ENCODE measurements at places on chromosomes 5 and 9. TPM values are rescaled to one million over a fixed set of nuclear protein-coding genes. Genes with fewer than 3 reads are reported as not detected.

Gene CDX1
- 0.69 TPM for polyA plus RNA-seq

Gene SPINK6
- not detected for polyA plus RNA-seq

Gene MARVELD2
- 23.7 TPM for polyA plus RNA-seq

Gene DCP2
- polyA plus RNA-seq: 37.2 TPM

DNA sequence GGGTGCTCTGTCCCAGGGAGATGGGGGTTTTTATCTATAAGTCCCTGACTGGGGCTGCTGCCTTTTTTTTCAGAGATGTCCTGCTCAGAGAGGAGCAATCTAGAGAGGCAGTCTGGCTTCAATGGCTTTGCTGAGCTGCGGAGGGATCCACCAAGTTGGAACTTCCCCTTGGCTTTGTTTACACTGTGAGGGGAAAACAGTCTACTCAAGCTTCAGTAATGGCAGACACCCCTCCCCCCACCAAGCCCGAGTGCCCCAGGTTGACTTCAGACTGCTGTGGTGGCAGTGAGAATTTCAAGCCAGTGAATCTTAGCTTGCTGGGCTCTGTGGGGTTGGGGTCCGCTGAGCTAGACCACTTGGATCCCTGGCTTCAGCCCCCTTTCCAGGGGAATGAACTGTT lies 375.8 kb downstream of the RAB3C start:
- no peak for DNase-seq

DNA sequence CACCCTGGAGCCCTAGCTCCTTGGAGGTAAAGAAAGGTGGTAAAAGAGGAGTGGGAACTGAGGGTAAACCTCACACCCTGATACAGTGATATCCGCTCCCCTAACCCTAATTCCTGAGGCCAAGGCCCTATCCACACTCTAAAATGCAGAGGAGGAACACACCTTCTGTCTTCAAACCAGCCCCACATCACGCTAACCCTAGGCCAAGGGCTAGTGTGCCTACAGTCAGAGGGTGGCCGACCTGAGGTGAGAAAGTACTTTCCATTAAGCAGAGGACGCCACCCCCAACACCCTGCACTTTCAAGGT lies 590 bp downstream of the HDAC3 start:
- no peak for DNase-seq

DNA sequence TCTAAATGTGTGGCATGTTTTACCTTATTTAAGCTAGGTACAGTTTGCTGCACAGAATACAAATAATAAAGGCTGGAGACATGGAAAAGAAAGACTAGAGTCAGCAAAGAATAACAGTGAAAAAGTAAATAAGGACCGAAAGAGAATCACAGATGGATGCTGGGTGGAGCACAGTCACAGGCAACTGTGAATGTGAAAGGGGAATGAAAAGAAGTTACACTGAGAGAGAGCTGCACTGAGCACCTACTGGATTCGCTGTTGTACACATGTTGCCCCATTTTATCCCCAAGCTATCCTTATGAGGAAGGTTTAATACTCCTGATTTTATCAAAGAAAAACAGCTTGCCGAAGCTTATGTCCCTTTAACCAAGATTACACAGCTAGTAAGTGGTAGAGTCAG lies 165.4 kb upstream of the RGMB start:
- no peak for DNase-seq

DNA sequence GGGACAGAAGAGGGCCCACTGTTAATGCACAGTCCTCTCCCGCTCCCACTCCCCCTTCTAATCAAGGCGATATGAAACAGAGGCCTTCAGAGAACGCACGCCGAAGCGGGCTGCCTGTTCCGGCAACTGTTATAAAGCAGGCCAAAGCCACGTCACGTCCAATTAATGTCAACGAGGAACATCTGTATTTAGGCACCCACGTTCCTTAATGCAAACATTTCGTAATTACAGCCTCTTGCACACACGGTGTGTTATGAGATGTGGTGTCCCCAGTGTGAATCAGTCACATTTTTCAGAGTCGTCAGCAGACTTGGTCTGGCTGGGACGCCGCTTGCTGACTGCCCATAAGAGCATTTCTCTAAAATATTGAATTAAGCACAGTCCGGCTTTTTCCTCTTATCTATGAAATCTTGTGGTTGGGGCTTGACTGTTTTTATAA lies 339.0 kb downstream of the NSG2 start:
- DNase-seq: peak; percentile 2

- no peak for DNase-seq
These were observed 143.6 kb downstream of the LHFPL2 start for GRCh38 chr5:78504704-78505677.
